DND-41 (cell line): ENCODE measurements at places on chromosomes 16 and 17.

DNA sequence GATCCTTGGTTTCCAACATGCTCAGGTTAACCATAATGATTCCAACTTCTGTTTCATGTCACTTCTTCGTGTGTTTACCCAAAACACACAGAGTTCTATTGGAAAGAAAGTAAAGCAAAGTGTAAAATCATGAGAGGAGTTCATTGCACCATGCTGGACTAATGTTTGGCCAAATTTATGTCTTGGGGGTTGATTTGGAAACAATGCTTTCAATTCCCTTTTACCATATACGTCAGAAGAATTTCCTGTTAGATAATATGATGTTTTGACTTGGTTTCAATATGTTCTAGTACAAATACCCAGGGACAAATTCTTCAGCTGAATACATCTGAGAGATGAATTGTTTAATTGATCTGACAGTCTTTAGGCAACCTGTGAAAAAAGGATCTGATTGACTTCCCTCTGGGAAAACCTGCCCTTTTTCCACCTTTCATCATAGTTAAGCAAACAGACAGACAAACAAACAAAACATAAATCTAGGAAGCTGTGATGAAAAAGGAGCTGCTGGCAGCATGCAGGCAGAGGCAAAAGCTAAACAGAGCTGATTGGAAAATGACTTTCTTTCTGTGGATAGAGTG is 26.0 kb upstream of the MPHOSPH6 start:
- DNase-seq: no peak

DNA sequence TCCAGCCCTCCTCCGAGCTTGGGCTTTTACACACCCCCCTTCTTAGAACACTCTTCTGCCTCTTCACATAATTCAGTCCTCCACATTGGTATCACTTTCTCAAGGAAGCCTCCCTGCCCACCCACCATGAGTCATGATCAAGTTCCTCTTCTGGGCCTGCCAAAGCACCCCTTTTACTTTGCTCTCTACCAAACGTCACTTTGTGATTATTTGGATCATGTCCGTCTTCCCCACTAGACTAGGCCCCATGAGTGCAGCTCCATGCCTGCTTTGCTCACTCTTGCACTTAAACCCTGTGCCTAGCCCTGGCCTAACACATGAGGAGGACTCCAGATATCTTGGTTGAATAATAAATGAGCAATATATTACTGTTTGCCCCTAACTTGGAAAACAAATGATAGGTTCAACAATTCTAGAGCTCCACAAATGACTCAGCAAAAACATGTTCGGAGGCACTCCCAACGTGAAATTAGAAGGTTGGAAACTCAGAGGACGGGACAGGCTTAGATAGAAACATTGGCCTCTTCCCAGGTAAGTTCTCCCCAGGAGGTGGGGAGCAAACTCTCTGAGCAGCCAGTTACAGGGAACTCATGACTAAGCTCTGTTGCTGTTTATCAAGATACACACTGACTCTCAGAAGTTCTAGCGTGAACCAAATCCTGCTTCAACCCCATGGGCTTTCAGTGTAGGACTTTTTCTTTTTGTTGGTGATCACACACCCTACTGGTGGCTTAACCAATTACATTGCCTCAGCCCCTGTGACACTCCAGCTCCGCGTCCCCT is 28.3 kb downstream of the G6PC1 start:
- peak; percentile 19 for DNase-seq

DNA sequence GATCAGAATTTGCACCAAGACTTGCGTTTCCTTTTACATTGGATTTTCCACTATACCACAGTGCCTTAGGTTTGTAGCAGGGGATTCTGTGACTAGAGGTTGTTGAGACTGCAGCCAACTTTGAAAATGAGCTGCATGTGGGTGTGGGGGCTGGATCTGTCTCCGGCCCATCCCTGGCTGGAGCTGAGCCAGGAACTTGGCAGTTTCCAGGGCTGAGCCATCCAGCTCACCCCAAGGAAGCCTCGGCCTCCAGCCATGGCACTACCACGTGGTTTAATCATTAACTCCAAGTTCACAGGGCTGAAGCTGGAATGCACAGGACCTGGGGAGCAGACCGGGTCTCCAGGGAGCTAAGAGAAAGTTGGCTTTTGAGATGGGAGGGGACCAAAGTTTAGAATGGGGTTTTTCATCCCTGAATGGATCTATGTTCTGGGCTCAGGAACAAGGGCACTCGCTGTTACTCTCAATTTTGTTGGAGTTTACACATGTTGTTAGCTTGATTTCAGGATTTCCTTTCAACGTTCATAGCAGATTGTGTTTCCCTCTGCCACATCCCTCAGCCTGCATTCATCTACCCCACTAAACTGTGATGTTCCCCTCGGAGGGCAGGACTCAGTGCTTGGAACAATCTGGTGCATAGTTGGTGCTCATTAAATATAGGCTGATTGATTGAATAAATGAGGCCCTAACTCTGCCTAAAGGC is 42.3 kb upstream of the HNF1B start:
- no peak for DNase-seq

DNA sequence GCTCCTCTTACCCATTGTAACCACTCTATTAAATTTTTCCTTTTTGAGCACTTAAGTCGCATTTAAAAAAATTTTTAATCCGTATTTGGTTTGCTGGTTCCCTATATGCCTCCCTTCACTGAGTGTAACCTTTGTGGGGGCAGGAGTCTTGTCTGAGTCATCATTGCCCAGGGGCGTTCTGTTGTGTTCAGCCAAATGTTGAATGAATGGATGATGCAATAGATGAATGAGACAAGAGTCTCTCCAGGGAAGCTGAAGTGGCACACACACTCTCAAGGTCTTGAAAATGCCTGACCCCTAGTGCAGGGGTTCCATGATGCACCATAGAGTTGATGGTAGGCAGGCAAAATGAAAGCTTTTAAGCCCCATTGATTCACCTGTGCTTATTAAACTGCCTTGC is 123.0 kb upstream of the RBFOX1 start:
- no peak for DNase-seq

GRCh38 chr16:82651921-82652601 is 25.3 kb downstream of the CDH13 start:
- DNase-seq: peak; percentile 25

DNA sequence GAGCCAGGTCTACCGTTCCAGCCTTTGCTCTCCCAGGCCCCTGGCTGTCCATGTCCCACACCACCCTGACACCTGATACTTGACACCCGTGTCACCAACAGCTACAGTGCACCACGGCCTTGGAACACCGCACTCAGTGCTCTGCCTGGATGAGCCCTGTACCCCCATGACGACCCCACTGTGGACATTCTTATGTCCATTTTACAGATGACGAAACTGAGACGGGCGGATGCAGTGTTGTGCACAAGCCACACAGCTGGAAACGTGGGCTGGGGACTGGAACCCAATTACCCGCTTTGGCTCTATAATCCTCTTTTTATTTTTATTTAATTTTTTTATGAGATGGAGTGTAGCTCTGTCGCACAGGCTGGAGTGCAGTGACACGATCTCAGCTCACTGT is 83.6 kb upstream of the CBX4 start:
- DNase-seq: no peak

GRCh38 chr16:87955302-87956097 is 4.3 kb downstream of the BANP start:
- DNase-seq: no peak

DNA sequence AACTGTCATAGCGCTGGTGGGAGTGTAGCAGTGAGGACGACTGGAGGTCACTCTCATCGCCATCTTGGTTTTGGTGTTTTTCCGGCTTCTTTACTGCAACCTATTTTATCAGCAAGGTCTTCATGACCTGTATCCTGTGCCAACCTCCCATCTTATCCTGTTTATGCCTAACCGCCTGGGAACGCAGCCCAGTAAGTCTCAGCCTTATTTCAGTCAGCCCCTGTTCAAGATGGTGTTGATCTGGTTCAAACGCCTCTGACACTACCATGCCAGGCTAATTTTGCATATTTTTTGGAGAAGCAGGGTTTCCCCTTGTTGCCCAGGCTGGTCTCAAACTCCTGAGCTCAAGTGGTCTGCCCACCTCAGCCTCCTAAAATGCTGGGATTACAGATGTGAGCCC is 179.8 kb upstream of the HSBP1 start:
- no peak for DNase-seq

- no peak for DNase-seq
Observed at GRCh38 chr16:13940397-13940933, 20.5 kb downstream of the ERCC4 start.

GRCh38 chr17:36016555-36016954 is 1.2 kb downstream of the CCL23 start:
- DNase-seq: no peak

- peak; percentile 87 for DNase-seq
Observed at GRCh38 chr17:64398320-64398719, 7.7 kb upstream of the PECAM1 start.

- no peak for DNase-seq
Observed at GRCh38 chr17:17886726-17887125, 49.9 kb upstream of the SREBF1 start.

DNA sequence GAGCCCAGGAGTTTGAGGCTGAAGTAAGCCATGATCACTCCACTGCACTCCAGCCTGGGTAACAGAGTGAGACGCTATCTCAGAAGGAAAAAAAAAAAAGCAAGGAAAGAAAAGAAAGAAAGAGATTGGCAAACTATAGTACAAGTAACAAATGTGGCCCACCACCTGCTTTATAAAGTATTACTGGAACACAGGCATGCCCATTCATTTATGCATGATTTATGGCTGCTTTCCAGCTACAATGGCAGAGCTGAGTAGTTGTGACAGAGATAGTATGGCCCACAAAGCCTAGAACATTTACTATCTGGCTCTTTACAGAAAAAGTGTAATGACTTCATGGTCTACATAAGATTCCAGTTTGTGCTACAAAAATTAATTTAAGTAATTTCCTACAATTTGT is 23.6 kb downstream of the C16orf87 start:
- no peak for DNase-seq

DNA sequence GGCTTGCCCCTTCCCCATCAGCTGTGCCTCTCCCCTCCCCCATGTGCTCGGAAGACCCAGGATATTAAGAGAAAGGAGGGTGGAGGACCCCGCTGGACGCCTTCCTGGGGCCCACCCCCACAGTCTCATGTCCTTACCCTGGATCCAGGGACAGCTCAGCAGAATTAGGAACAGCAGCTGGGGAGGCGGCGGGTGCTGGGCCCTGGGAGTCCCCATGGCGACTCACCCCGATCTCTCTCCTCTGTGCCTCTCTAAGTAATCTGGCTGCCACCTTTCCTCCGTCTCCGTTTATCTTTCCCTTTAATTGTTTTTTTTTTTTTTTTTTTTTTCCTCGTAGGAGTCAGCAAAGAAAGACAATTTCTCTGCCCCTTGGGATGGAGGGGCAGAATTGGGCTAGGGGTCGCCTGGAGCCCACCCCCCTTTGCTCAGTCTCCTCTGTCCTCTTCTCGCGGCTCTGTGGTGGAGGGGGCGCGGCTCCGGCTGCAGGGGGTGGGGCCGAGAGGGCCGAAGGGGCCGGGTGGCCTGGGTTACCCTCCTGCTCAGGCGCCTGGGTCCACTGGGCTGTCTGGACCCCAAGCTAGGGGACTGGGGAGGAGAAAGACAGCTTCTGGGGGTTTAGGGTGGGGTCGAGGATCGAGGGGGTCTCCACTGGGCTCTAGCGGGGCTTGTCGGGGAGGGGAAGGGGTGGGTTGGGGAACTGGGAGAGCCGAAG is 390 bp downstream of the SEZ6L2 start:
- DNase-seq: no peak

DNA sequence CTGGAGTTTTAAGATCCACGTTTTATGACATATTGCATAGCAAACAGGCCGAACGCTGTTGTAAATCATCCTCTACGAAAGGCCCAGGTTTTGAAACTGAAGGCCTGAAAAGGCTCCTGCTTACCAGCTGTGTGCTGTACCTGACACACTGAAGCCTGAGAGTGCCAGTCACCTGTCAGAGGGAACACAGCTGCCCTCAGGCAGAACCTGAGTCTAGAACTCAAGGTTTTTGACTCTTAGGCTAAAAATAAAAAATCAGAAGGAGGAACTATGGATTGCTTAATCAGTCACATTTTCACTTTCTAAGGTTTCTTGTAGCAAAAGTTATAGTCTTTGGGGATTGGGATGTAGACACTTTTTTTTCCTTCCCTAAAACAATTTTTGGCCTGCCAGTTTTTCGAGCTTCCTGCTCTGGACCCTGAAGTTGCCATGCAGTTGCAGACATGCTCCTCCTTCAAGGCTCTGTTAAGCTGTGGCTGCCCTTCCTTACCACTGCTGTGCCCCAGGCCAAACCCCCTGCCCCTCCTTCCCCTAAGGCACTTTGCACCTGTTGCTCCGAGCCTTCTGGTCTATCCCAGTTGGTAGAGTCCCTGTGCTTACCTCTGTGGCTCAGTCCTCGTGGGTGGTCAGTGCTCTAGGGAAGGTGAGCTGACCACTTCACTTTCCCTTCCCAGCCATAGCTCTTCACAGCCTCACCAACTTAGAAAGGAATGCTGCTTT is 56.6 kb downstream of the TENT4B start:
- no peak for DNase-seq

DNA sequence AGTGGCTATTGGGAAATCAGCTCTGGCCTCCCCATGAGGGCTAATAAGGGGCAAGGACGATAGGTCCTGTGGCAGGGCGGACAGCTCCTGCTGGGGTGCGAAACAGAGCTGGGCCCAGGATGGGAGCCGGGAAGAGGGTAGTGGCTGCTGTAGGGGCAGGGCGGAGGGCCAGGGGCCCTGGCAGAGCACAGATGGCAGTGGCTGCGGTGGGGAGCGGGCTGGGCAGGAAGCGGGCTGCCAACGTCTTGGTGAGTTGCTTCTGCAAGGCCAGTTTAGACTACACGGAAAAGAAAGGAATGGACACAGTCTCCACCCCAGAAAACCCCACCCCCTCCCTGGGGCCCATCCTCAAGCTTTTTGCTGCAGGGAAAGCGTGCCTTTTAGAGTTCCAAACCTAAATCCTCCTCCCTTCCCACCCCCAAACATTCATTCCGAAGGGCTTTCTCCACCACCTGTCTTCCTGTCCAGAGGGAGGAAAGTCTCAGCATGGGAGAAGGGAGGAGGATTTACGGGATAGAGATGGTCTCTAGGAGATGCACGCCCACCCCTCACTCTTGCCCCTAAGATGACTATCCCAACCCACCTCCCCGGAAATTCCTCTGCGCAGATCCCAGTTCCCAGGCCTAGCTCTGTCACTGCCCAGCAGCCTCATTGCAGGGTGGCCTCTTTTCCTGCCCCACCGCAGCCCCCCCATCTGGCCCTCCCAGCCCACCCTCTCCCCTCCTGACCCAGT is 7.1 kb downstream of the NKIRAS2 start:
- no peak for DNase-seq

- no peak for DNase-seq
Observed at GRCh38 chr16:525520-526180, 1.9 kb upstream of the CAPN15 start.

- DNase-seq: no peak
Observed at GRCh38 chr17:13029340-13029739, 11.5 kb upstream of the ELAC2 start.

GRCh38 chr16:164827-165538 is 795 bp upstream of the HBM start:
- DNase-seq: no peak
